ENCODE measurements at places on chromosomes 4 and X.

DNA sequence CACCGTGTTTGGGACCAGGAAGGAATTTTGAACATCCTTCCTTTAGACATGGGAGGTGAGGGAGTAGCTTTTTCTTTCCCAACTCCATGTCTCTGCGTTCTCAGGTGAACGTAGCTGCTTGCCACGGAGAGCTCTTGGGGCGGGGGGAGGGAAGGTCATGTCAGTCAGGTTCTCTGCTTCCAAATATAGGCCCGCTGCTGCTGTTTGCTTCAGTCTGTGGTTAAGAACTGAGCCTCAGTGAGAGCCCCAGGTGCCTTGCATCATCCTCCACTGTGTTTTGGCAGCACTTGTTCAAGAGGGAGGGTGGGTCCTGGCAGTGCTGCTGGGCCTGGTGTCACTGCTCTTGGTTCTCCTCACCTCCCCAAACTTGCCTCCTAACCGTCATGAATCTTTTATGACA is 46.5 kb downstream of the HADH start:
- DNase-seq: no peak

DNA sequence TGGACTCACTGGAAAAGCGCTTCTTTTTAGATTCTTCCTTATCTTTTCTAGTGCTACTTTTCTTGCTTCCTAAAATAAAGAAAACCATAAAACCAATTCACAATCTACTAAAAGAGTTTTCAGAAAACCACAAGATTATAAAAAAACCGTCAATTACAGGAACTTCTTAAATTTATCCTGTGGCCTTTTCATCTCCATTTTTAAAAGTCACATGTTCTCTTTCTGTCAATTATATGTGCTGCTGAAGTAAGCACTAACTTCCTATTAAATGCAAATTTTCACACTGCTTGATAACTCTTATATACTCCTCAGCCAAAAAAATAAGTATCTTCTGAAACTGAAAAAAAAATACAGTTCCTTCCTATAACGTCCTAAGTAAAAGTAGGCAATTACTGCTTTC is 32.8 kb downstream of the CENPC start:
- DNase-seq: peak; percentile 31

DNA sequence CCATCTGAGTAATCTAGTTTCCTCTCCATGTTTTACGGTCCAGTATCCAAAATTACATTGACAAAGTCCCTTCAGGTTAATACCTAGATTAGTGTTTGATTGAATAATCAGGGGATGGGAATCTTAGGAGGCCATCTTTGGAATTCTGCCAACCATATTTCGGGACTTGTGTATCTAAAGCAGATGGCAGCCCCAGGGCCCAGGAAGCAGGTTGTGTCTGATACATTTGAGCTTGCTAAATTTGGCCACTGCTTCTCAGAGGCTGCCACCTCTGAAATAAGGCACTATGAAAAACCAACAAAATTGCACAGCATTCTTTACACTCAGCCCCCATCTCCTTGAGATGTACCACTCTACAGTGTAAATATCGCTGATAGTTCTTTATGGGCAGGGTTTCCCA is 102.1 kb downstream of the ASB9 start:
- DNase-seq: no peak

- no peak for DNase-seq
These were observed 2138.8 kb downstream of the PCDH7 start for GRCh38 chr4:32858971-32859370.

DNA sequence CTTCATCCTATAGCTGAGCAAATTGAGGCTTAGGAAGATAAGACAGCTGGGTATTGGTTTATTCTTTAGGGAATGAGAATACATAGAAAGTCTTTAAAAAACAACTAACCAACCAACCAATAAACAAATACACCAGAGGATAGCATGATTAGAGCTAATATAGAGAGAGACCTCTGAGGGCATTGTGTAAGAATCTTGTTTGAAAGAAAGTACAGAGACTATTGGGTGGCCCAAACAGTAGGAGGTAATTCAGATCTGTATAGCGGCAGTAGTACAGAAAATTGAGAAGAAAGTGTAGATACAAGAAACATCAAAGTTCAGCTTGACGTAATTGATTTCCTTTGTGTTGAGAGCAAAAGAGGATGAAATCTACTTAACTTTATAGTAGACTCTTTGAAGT is 1951.0 kb upstream of the ADGRL3 start:
- no peak for DNase-seq

- DNase-seq: no peak
These were observed 13.7 kb upstream of the SORBS2 start for GRCh38 chr4:185825737-185826136.

DNA sequence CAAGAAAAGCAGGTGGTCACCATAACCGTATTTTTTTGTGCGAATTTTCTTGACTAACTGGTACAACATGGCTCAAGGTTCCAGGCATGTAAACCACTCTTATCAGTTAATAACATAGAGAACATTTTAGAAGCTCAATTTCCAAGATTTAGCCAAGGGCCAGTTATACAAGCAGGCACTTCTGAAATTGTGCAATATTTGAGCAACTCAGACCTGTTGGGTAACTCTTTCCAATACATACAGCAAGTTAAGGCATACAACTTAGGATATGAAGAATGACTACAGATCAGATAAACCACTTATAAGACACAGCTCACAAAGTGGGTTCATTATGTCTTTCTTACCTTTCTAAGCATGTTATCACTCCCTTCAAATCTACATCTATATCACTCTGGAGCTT is 43.9 kb downstream of the ZNF280C start:
- DNase-seq: peak; percentile 8

DNA sequence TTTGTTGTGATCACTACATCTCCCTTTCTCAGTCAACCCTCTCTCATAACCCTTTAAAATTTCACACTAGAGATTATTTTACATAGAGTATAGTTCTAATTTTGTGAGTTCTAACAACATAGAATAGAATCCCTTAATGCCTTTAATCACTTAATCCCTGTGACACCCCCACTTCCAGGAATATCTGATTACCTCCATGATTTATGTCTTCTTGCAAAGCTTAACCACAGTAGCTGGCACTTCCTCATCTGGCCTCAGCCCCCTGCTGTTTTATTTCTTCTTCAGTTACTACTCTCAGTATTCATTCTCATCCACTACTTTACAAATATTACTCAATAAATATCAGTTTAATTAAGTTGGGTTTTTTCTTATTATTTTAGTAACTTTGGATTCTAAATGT is 340.9 kb downstream of the CENPC start:
- peak; percentile 26 for DNase-seq

GRCh38 chr4:99405433-99406115 is 29.6 kb downstream of the ADH7 start:
- peak; percentile 74 for DNase-seq

DNA sequence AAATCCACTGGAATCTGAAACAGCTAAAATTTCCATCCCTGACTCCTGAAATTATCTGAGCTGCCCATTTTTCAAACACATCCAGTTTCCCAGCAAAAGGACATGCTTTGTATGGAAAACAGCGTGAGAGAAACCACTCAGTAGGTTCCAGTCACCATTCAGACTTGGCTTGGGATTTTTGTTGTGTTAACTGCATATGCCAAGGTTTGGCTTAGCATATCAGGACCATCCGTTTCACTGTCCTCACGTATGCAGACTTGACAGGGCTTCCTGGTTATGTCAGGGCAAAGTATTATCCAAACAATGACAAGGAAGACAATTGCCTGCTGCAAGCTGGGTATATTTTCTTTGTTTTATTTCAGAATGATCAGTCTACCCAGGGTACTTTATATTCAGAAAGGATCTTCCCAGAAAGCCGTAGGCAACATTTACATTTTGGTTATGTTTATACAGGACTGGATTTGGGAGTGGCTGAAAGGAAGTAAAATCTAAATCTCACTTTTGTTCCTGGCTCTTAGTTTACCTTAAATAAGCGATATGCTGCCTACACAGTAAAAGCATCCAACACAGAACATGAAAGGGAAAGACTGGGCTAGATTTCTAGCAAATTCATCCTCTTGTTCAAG is 41.3 kb upstream of the CCKAR start:
- DNase-seq: no peak

- DNase-seq: no peak
These were observed 446.4 kb downstream of the RPA4 start for GRCh38 chrX:97330151-97330550.

DNA sequence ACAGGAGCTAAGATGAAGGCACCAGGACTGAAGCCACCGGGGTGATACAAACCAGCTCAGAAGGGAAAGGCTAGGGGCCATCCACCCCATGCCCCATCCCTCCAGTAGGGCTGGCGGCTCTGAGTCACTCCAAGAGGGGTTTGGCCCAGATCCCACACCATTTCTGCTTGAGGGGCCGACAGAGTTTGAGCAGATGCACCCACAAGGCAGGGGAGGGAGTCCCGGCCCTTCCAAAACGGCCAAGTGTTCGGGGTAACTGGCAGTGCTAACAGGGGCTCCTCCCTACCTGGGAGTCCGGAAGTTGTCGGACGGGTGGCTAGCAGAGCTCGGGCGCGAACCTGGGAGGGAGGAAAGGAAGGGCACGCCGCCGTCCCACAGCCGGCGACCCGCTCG is 412 bp downstream of the SLC10A3 start:
- DNase-seq: peak; percentile 51

GRCh38 chrX:130082244-130083106 is 27.8 kb downstream of the ELF4 start:
- DNase-seq: peak; percentile 80
